Stimulated activated CD8-positive, alpha-beta memory T cell treated with anti-CD3 and anti-CD28 coated beads, Interleukin-4, amount 100 ng/mL, for 1 hour (primary cell): ENCODE measurements at places on chromosomes 3 and 15.

DNA sequence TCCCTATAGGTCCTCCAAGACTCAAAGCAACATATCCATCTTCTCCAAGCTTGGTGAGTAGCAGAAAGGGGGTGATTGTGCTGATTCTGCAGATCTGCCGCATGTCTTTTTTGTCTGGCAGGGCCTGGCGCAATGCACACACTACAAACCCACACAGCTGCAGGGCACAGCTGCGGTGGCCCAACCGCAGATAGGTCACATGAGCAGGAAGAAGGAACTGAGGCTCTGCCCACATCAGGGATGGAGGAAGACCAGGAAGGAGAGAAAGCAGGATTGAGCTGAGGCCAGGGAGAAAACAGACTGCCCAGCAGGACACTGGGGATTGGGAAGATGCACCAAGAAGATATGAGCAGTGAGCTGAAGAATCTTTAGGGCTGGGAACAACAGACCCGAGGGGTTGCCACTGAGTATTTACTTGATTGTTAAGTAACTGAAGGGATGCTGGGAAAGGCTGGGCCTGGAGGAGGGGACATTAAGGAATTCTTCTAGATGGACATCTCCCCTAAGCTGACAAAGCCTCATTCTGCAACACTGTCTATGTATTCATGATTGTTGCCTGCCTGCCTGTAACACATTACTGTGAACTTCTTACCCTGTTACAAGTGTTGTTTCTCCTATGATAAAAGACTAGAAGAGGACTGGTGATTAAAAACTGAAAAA lies 126.7 kb downstream of the MYLK start:
- no peak for DNase-seq

- DNase-seq, result no peak
These were observed 256.1 kb upstream of the TLE3 start for GRCh38 chr15:70353606-70354345.

DNA sequence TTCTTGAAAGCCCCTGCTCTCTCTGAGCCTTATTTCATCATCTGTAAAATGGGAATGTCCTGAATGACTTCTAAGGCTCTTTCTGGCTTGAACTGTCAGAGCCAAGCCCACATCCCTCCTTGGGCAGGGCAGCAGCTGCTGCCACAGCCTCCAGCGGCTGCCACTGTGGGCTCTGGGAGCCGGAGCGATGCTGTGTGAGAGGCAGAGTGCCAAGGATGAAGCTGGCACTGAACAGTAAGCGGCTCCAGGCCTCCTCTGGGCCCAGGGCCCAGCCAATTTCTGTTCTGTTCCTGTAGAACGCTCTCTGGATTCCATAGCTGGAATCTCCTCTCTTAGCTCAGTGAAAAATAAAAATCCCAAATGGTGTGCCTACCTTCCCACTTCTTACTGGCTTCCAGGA lies 4.4 kb downstream of the CPLX3 start:
- no peak for DNase-seq

DNA sequence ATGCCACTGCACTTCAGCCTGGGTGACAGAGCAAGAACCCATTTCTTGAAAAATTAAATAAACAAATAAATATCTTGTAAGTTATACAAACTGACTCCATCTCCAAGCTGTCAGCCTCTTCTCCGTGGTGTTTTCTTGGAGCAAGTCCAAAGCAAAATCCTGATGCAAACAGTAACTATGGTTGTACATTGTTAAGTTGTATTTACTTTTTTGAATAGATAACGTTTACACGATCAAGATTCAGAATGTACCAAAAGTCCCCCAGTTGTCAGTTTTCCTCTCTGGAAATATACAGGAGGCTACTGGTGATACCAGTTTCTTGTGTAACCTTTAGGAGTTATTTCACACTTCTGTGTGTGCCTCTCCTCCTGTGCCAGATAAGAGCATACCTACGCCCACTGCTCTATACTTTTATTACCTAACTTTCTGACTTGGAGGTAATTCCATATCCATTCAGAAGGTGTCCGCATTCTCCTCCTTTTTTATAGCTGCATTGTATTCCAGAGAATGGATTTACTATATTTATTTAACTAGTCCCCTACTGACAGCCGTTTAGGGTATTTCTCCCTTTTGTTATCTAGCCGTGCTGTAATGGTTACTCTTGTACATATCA lies 14.2 kb downstream of the CMTM7 start:
- no peak for DNase-seq

GRCh38 chr15:49876401-49877038 lies 242.5 kb downstream of the ATP8B4 start:
- DNase-seq, result no peak

DNA sequence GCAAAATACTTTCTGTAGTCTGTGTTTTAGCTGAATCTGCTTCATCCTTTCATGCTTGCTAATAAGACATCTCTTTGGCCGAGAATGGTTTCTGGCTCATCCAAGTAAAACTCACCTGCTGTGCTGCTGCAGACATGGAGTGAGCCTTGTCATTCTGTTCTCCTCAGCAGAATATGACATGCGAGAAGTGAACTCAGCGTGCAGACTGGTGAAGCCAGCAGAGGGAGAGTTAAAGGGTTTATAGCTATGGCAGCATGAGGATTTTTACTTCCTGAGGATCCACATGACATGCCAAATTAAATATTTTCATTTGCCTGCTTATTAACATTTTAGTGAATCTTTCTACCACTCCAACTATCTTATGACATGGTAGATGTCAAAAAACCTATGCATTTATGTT lies 658.4 kb upstream of the NECTIN3 start:
- no peak for DNase-seq

GRCh38 chr15:31487811-31488436 lies 161.3 kb downstream of the KLF13 start:
- no peak for DNase-seq
